ENCODE measurements at places on chromosomes 12 and 14.

- DNase-seq: no peak
Measured at GRCh38 chr14:24665440-24665991, 31.5 kb upstream of the GZMB start.

DNA sequence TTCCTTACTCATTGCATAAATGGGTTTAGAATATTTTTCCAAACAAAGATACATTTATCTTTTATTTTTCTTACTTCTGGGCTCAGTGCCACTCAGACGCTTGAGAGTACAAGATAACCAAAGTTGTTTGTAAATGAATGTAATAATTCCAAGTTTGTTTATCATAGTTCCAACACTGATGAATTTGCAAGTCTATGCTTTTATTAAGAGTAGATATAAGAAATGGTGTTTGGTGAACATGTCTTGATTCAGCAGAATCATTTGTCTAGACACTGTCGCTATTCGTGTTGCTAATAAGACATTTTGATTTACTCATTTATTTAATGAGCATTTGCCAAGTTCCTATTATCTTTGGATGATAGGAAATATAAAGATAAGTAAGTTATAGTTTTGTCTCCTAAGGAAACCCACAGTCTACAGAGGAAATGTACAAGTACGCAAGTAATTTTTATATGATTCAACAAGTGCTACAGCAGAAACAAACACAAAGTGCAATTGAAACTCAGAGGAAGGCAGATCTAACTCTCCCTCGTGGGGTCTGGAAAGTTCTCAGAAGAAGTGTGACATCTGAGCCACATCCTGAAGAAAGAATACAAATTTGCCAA, 132.8 kb upstream of the FSCB start:
- DNase-seq: no peak

DNA sequence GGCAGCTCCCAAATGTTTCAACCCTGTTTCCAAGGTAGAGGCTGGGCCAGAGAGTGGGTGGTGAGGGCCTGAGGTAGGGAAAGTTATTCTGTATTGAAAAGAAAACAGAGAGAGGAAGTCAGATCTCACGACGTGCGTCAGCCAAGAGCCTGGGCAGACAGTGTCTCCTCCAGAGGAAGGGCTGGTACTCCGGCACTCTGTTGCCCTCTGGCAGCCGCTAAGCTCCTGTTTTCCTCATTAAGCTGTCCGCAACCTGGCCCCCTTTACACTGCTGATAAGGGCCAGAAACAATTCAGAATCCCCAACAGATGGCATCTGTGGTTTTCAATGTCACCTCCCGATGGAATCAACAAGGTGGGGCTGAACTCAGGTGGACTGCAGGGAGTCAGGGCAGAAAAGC, 26.0 kb upstream of the LTBP2 start:
- no peak for DNase-seq

GRCh38 chr12:77435446-77436091, 370.2 kb upstream of the E2F7 start:
- DNase-seq: no peak

GRCh38 chr14:21352587-21352986, 31.2 kb downstream of the SUPT16H start:
- peak; percentile 24 for DNase-seq

DNA sequence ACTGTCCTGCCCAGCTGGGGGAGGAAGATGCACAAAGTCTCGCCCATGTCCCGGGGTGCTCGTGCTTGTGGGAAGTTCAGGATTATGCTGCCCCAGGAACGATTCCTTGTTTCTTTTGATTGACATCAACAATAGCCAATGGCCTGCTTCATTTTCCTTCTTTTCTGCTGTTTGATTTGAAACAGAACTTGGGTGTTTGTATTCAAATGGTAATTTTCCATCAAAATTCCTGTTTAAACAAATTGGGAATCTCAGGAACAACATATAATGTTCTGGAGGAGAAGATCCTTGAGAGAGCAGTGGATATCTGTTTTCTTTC, 97.4 kb downstream of the ADGRD1 start:
- no peak for DNase-seq

DNA sequence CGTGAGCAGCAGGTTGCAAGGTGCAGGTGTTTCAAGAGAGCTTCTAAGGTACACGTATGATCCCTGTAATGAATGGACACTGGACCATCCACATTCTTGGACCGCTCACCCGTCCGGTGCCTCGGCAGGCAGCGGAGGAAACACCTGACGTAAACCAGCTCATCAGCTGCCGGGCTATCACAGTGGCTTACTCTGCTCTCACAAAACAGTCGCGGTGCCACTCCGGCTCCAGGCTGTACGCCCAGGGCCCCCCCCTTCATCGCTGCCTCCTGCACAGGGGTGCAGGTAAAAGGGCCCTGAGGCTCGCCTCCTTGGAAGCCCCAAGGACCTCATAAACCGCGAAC, 436 bp downstream of the VPS33A start:
- no peak for DNase-seq

GRCh38 chr14:23675337-23675736, 39.2 kb downstream of the DHRS2 start:
- no peak for DNase-seq

DNA sequence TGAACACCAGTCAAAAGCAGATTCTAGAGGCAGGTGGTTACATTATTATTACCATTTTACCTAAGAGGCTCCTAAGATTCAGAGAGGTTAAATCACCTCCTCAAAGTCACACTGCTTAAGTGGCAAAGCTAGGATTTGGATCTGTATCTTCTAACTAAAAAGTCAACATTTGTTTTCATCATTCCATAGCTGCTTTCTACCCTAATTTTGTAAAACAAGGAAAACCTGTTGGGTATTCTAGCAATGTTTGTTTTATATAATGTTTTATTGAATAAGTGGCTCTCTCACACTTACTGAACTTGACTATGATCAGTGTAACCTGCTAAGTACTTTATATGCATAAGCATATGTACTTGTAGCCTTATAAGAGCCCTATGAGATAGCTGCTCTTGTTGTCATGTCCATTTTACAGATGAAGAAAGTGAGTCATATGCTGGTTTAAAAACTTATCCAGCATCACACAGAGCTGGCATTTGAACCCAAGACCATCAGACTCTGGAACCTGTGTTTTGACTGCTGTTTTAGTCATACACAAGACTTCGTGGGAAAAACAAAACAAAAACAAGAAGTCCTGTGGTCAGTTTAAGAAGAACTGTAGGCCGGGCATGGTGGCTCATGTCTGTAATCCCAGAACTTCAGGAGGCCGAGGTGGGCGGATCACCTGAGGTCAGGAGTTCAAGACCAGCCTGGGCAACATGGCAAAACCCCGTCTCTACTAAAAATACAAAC, 31.7 kb upstream of the EVL start:
- no peak for DNase-seq

DNA sequence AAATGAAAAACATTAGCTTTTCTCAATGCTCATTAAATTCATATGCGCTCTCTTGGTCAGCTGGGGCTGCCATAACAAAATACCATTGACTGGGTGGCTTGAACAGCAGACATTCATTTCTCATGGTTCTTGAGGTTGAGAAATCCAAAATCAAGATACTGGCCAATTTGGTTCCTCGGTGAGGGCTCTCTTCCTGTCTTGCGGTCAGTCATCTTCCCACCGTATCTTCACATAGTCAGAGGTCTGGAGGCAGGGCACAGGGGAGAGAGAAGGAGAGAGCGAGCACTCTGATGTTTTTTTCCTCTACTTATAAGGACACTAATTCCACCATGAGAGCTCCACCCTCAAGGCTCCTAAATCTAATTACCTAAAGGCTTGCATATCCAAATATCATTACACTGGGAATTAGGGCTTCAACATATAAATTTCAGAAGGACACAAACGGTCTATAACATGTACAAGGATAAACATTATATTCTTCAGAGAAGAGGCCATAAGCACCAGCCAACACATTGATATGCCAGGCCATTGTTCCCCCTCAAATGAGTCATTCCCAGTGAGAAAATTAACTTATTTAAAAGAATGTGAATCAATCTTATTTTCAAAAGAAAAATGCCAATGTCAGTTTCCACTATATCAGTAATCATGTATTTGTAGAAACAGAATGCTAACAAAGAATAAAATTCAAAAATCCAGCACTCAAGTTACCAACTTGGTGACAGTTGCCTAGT, 152.2 kb downstream of the BTG1 start:
- no peak for DNase-seq

DNA sequence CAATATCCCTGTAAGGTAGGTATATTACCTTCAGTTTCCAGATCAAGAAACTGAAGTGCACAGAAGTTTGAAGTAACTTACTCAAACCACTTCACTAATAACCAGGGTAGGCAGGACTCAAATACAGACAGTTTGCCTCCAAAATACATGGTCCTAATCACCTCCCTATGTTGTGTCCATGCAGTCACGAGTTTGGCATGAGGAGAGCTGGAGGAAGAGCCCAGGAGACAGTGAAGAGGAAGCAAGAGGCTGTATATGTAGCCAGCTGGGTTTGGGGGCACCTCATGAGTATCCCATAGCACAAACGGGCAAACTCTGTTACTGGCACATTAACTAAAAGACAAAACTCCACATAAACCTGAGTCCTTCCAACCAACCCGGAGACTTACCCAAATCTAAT, 79.2 kb downstream of the DUSP16 start:
- no peak for DNase-seq

Data from heart left ventricle (tissue), 16 donors.